ENCODE measurements at places on chromosomes 2 and 18. TPM values are rescaled to one million over a fixed set of nuclear protein-coding genes. Genes with fewer than 3 reads are reported as not detected.

DNA sequence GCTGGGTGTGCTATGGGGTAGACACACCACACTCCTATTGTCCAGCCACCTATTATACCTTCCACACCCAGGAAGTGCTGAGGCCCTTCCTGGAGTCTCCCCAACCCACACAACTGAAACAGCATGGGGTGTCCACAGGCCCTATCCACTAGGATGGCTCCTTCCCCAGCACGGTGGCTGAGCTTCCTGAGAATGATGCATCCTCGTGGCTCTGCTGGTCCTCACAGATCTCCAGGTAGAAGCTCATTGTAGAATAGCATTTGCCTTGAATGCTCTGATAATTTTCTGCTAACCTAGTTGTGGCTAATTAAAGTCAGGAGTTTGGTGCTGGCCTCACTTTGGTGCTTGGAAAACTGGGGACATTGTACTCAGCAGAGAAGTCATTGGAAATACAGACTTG lies 182.6 kb downstream of the ANKRD30B start:
- no peaks in the 10 kb centered on the region for H3K4me1 ChIP-seq
- no peak for DNase-seq
- no peak overlapping the region for H3K27ac ChIP-seq

DNA sequence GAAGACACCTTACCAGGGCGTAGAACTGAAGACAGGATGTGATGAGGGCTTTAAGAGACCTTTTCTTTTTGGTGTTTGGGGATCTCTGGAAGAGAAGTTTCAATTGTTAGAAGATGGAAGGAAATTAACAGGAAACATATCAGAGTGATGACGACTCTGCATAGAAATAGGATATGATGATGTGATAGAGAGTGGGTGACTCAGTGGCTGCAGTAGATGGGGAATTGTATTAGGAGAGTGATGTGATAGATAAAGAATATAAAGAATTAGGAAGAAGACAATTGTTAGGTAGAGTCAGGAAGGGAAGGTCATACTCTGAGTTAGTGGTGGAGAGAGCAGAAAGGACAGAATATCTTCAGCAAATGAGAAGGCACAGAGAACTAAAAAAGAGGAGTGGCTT lies 593.9 kb downstream of the NYAP2 start:
- no peak for DNase-seq
- H3K27ac ChIP-seq = no peak overlapping the region
- H3K4me3 ChIP-seq = no peak overlapping the region
- H3K36me3 ChIP-seq = no peaks in the 10 kb centered on the region
- H3K27me3 ChIP-seq = no peaks in the 10 kb centered on the region

DNA sequence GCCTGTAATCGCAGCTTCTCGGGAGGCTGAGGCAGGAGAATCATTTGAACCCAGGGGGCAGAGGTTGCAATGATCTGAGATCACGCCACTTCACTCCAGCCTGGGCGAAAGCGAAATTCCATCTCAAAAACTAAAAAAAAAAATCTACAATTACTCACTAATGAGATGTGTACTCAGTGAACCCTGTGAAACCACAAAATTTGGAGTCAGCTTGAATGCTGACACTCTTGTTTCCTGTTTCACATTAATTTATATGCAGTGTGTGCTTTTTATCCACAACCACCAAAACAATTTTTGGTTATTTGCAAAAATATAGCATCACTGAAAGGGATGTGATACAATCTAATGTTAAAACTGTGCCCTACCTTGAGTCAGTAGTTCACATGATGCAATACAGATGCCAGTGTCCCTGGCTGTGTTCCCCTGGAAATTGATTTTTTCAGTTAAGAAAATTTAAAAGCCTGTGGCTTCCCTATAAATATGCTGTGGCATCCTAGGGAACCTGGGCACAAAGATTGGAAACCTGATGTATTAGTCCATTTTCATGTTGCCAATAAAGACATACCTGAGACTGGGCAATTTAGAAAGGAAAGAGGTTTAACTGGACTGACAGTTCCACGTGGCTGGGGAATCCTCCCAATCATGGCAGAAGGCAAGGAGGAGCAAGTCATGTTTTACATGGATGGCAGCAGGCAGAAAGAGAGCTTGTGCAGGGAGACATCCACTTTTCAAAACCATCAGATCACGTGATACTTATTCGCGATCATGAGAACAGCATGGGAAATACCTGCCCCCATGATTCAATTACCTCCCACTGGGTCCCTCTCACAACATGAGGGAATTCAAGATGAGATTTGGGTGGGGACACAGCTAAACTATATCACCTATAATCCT lies 337.5 kb upstream of the NT5C1B start:
- H3K27ac ChIP-seq = no peak overlapping the region
- no peak for DNase-seq
- no peaks in the 10 kb centered on the region for H3K36me3 ChIP-seq

Gene ARHGAP28
- not detected for total RNA-seq

- H3K4me1 ChIP-seq = no peaks in the 10 kb centered on the region
- no peak overlapping the region for H3K4me3 ChIP-seq
- no peak overlapping the region for H3K27ac ChIP-seq
- H3K27me3 ChIP-seq = no peaks in the 10 kb centered on the region
Measured at GRCh38 chr2:216786676-216787075, 73.2 kb downstream of the TNP1 start.

GRCh38 chr2:203463266-203463678 lies 71.8 kb downstream of the RAPH1 start:
- no peak overlapping the region for H3K4me3 ChIP-seq
- H3K27me3 ChIP-seq = no peaks in the 10 kb centered on the region
- no peaks in the 10 kb centered on the region for H3K4me1 ChIP-seq
- H3K27ac ChIP-seq = no peak overlapping the region
- H3K36me3 ChIP-seq = no peaks in the 10 kb centered on the region

Gene ERBB4
- total RNA-seq = not detected

Gene ST3GAL5
- total RNA-seq = 25.8 TPM

DNA sequence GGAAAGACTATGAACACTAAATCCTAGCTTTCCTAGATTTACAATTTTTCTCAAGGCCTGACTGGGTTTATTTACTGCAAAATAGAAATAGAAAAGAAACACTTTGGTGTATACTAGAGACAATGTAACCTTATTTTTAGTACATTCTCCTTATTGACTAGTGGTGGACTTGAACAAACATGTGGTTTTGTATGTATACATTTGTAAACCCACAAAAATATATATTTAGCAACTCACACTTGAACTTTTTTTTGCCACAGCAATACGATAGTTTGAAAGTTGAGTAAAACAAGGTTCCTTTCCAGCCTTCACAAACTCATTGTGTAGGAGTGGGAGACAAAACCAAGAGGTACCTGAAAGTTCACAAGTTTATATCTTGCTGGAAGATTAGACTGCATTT lies 1633.4 kb upstream of the LRRTM1 start:
- DNase-seq = no peak
- H3K27me3 ChIP-seq = no peaks in the 10 kb centered on the region
- no peaks in the 10 kb centered on the region for H3K36me3 ChIP-seq
- H3K4me1 ChIP-seq = no peaks in the 10 kb centered on the region
- H3K4me3 ChIP-seq = no peak overlapping the region

GRCh38 chr2:173151671-173152401 lies 76.2 kb downstream of the MAP3K20 start:
- H3K27ac ChIP-seq = no peak overlapping the region
- H3K4me1 ChIP-seq = no peaks in the 10 kb centered on the region
- H3K4me3 ChIP-seq = no peak overlapping the region

- DNase-seq = no peak
- no peak overlapping the region for H3K27ac ChIP-seq
Measured at GRCh38 chr2:15354596-15355366, 206.4 kb downstream of the NBAS start.

DNA sequence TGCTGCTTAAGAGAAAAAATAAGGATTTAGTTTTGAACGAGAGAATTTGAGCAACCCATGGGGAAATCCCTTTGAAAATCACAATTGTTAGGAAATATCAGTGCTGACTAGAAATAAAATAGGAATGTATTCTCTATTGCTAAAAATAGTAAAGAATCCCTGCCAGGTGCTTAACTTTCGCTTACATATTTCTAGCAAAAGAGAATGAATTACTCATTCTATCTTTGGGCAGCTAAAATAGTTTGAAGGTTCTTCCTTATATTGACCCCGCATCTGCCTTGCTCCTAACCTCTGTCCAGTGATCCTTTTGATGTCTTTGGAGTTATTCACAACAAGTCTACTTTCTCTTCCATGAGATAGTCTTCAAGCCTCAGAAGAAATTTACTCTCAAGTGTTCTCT lies 103.8 kb downstream of the PLCL1 start:
- H3K27me3 ChIP-seq = no peaks in the 10 kb centered on the region
- peaks cover 11% of the 10 kb centered on the region for H3K4me1 ChIP-seq
- peaks cover 5% of the 10 kb centered on the region for H3K36me3 ChIP-seq
- no peak overlapping the region for H3K27ac ChIP-seq

Gene SLC30A3
- total RNA-seq = 0.10 TPM

Gene GPAT2
- 2.0 TPM for total RNA-seq

DNA sequence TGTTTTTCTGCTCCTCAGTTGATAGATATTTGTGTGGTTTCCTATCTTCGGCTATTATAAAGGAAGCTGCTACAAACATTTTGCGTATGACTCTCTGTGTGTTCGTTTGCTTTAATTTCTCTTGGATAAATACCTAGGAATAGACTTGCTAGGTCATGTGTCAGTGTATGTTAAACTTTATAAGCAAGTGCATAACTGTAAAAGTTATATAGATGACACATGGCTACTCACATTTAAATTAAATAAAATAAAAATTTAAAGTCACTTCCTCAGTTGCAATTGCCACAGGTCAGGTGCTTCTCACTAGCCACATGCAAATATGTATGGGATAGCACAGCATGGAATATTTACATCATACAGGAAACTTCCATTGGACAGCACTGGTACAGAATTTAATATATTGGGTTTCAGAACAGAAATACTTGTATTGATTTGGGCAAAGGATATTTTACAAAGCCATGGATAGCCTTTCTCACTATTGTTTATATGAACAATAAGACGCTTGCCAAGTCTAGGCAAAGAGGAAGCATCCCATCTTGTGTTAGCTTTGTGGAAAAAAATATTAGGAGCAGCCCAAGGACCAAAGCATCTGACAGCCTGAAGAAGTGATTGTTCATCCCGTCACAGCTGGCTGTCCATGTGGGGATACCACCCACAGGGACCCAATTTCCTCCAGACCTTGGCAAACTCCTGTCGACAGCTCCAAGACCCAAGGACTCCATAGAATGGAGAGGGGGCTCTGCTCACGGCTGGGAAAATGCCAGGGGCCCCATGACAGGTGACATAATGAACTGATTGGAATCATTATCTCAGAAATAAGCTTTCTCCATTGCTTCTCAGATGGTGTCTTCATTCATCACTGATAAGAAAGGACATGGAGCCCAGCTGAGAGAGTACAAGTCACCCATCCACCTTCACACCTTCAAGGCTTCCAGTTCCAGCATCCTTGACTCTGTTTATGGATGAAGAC lies 196.7 kb downstream of the SH3BP4 start:
- no peaks in the 10 kb centered on the region for H3K36me3 ChIP-seq
- DNase-seq = no peak
- H3K4me1 ChIP-seq = no peaks in the 10 kb centered on the region
- no peak overlapping the region for H3K4me3 ChIP-seq
- H3K27me3 ChIP-seq = peaks cover 2% of the 10 kb centered on the region

- peak overlapping the region; percentile 94 for H3K4me3 ChIP-seq
- DNase-seq = no peak
- no peaks in the 10 kb centered on the region for H3K36me3 ChIP-seq
- peaks cover 24% of the 10 kb centered on the region for H3K27me3 ChIP-seq
Measured at GRCh38 chr2:8679827-8680731, 1.8 kb upstream of the ID2 start.

- peaks cover 4% of the 10 kb centered on the region for H3K27me3 ChIP-seq
- no peak overlapping the region for H3K27ac ChIP-seq
- no peaks in the 10 kb centered on the region for H3K36me3 ChIP-seq
- no peaks in the 10 kb centered on the region for H3K4me1 ChIP-seq
Measured at GRCh38 chr2:46409756-46410155, 69.6 kb upstream of the TMEM247 start.

GRCh38 chr2:72925328-72925943 lies 8.1 kb downstream of the EMX1 start:
- no peak overlapping the region for H3K27ac ChIP-seq
- no peak overlapping the region for H3K4me3 ChIP-seq
- DNase-seq = no peak
- no peaks in the 10 kb centered on the region for H3K36me3 ChIP-seq

Gene GBX2
- total RNA-seq = not detected

- DNase-seq = no peak
- H3K4me3 ChIP-seq = peak overlapping the region; percentile 69
- peaks cover 23% of the 10 kb centered on the region for H3K36me3 ChIP-seq
- H3K27me3 ChIP-seq = no peaks in the 10 kb centered on the region
Measured at GRCh38 chr2:74528600-74529356, 728 bp downstream of the AUP1 start.

DNA sequence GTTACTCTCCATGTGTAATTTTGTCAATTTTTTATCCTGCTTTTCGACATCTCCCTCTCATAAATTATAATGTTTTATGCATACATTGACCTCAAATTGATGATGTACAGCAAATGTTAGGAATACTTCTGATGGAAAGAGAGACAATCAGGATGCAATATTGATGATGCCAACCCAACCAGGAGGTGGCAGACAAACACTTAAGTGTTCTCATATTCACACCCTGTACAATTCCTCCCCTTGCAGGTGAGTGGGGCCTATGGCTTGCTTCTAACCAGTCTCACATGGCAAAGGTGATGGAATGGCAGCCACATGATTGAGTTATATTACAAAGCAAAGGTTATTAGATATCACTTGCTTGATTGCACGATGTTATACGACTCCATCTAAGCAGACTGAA lies 594.3 kb upstream of the REG3G start:
- no peaks in the 10 kb centered on the region for H3K4me1 ChIP-seq
- DNase-seq = no peak
- no peaks in the 10 kb centered on the region for H3K27me3 ChIP-seq
- no peak overlapping the region for H3K27ac ChIP-seq
- no peak overlapping the region for H3K4me3 ChIP-seq

DNA sequence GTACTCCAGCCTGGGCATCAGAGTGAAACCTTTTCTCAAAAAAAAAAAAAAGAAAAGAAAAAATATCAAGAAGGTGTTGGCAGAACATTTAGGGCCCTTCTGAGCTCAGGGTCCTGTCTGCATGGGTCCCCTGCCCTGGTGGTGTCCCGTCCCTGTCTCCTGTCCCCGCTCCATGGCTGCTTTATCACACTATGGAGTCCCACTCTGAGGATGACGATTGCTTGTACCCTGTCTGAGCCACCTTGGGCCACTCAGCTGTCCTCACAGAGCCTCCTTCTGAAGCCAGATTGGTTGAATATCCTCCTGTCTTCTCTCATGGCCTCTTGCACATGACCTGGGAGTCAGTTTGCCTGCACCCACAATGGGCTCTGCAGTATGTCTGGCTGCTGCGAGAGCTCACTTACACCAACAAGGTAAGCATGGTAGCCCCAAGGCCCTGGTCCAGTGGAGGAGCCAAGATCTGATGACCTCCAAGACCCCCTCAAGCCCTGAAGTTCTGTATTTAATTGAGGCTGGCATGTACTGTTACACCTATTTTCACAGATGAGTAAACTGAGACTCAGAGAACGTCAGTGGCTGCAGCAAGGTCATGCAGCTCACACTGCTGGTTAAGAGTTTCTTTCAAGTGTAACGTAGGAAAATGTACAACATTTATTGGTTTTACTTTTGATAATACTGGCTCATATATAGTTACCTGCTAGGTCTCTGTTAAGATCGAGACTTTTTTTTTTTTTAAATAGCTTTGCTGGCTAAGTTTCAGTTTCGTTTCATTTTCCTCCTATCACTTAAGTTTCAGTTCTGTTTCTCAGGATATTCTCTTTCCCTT lies 16.9 kb upstream of the ZCCHC2 start:
- H3K4me1 ChIP-seq = peaks cover 16% of the 10 kb centered on the region
- no peaks in the 10 kb centered on the region for H3K36me3 ChIP-seq
- peaks cover 2% of the 10 kb centered on the region for H3K27me3 ChIP-seq

Gene TSGA10
- 7.7 TPM for total RNA-seq

All from CD4-positive, CD25-positive, alpha-beta regulatory T cell (primary cell).